ENCODE measurements at places on chromosomes 16 and 17. TPM values are rescaled to one million over a fixed set of nuclear protein-coding genes. Genes with fewer than 3 reads are reported as not detected.

DNA sequence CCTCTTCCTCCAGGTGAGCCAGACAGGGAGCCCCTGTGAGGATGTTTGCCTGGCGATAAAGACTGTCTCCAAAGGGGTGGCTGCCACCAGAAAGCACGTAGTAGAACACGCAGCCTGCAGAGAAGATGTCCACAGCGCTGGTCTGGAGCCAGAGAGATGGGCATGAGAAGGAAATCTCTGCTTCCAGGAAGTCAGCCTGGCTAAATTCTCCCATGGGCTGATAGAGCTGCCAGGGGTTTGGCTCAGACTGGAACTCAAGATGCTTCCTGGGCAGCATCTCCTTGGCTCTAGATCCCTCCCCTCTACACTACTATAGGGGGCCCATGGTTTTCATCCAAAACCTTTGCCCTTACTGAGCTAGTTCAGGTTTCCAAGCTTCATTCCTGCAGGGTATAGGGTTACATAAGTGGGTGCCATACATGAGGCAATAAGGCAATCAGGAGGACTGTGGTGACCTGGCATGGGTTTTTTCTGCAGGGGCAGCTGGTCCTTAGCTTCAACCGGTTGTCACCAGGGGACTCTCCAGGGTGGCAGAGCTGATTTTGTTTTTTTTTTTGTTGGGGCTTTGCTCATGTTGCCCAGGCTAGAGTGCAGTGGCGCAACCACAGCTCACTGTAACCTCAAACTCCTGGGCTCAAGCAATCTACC, 13.6 kb downstream of the PLK1 start:
- H3K36me3 ChIP-seq, result peaks cover 20% of the 10 kb centered on the region
- H3K4me1 ChIP-seq, result no peaks in the 10 kb centered on the region
- no peaks in the 10 kb centered on the region for H3K27me3 ChIP-seq
- DNase-seq, result no peak

GRCh38 chr16:68665501-68665900, 20.4 kb downstream of the CDH3 start:
- no peaks in the 10 kb centered on the region for H3K27me3 ChIP-seq
- H3K27ac ChIP-seq, result no peak overlapping the region
- H3K4me1 ChIP-seq, result no peaks in the 10 kb centered on the region
- H3K4me3 ChIP-seq, result no peak overlapping the region

Gene CLEC18C
- 0.03 TPM for polyA plus RNA-seq

Gene SYNGR3
- 0.09 TPM for polyA plus RNA-seq

GRCh38 chr16:74447578-74447977, 26.3 kb upstream of the CLEC18B start:
- no peak for DNase-seq
- H3K4me3 ChIP-seq, result no peak overlapping the region
- H3K27me3 ChIP-seq, result no peaks in the 10 kb centered on the region

DNA sequence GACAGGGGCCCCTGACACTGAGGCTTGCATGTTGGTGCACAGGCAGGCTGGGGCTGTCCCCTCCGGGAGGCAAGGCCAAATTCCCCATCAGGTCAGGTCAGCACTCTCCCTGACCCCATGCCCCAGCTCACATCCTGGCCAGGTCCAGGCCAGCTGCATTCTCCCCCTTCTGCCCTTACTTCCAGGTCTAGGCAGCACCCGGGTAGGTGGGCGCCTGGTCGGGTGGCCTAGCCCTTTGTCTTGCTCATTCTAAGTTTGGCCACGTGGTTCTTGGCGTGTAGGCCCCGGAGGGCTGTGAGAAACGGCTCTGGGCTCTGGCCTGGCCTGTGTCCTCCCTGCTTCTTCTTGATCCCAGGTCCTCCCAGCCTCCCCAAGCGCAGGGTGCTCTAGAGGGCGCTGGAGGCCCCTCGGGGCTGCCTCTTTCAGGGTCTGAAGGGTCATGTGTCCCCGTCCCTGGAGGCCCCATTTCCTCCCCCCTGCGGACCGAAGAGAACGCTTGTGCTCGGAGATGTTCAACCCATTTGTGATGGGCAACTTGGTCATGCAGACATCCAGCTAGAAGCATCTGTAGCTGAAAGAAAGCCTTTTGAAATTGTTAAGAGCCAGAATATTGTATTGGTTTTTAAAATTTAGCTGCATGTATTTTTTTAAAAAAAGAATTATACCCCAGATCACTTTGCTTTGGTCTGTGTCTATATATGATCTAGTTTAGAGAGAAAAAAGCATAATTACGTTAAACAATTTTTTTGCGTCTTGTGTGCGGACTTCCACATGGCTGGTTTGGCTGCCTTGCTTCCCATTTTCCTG, 6.7 kb downstream of the BAHCC1 start:
- no peak overlapping the region for H3K4me3 ChIP-seq
- peak overlapping the region; percentile 54 for H3K27ac ChIP-seq
- H3K4me1 ChIP-seq, result peaks cover 14% of the 10 kb centered on the region
- H3K27me3 ChIP-seq, result no peaks in the 10 kb centered on the region
- H3K36me3 ChIP-seq, result no peaks in the 10 kb centered on the region

DNA sequence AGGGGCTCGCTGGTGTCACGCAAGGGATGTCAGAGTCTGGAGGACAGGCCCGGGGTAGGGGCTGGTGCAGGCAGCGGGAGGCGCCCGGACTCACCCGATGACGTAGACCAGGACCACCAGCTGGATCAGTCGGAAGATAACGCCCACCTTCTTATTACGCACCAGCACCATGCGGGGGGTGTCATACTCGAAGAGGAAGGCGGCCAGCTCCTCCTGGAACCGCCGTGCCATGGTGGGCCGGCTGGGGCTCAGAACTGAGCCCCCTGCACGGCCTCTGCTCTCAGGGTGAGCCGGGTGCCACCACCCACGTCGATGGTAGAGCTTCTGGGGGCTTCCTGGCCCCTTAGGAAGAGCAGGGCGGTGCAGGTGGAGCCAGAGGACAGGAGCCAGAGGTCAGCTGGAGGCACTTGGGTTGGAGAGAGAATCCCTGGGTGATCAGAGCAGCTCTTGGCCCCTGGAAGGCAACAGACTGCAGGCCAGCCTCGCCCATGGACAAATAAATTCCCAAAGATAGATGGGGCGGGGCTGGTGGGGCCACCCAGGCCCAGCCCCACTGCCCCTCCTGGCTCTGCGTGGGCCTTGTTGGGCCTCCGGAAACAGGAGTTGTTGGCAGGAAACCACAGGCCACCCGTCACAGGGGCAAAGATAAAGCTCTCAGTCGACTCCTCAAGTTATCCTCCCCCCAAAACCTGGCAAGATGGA, at the start of gene P2RX1:
Gene P2RX1 (minus strand): TSS at position 471 of the 702 bp plus-strand sequence. CDS start 240 bp downstream, at position 231.
- H3K36me3 ChIP-seq, result no peaks in the 10 kb centered on the region
- peak within 1 kb of the TSS; percentile 62 for H3K27ac ChIP-seq
- no peak within 1 kb of the TSS for H3K4me3 ChIP-seq
- H3K27me3 ChIP-seq, result no peaks in the 10 kb centered on the region
- H3K4me1 ChIP-seq, result peaks cover 2% of the 10 kb centered on the region
- no peak for DNase-seq

DNA sequence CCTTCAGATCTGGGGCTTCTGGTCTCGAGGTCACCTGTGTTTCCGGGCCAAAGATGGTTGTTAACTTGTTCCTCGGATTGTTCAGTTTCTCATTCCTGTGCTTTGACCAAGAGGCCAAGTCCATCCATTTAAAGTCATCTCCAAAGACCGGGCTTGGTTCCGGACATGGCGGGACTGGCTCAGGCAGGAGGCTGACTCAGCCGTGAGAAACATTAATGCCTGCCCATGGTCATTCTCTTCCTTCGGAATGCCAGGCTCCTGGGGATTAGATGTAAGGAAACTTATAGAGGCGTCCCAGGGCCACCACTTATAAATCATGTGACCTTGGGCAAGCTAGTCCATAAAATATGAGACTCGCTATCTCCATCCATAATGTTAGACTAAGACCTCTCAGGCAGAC, 13.6 kb upstream of the NKD1 start:
- no peak overlapping the region for H3K4me3 ChIP-seq
- no peak overlapping the region for H3K27ac ChIP-seq
- DNase-seq, result no peak
- H3K36me3 ChIP-seq, result no peaks in the 10 kb centered on the region
- peaks cover 4% of the 10 kb centered on the region for H3K4me1 ChIP-seq

- no peak overlapping the region for H3K27ac ChIP-seq
- DNase-seq, result no peak
- H3K4me3 ChIP-seq, result no peak overlapping the region
- H3K4me1 ChIP-seq, result no peaks in the 10 kb centered on the region
Measured at GRCh38 chr16:58435779-58436178, 43.5 kb downstream of the GINS3 start.

Gene COL1A1
- 8.3 TPM for polyA plus RNA-seq

Gene LRRC37A3
- polyA plus RNA-seq, result 0.46 TPM

- DNase-seq, result no peak
- no peaks in the 10 kb centered on the region for H3K36me3 ChIP-seq
- H3K27me3 ChIP-seq, result no peaks in the 10 kb centered on the region
- H3K4me3 ChIP-seq, result no peak overlapping the region
Measured at GRCh38 chr16:27052007-27052406, 14.7 kb upstream of the C16orf82 start.

GRCh38 chr16:15484662-15485061, 50.3 kb downstream of the BMERB1 start:
- H3K4me3 ChIP-seq, result no peak overlapping the region
- no peak for DNase-seq
- H3K36me3 ChIP-seq, result no peaks in the 10 kb centered on the region
- peaks cover 19% of the 10 kb centered on the region for H3K4me1 ChIP-seq
- H3K27me3 ChIP-seq, result no peaks in the 10 kb centered on the region
- no peak overlapping the region for H3K27ac ChIP-seq

DNA sequence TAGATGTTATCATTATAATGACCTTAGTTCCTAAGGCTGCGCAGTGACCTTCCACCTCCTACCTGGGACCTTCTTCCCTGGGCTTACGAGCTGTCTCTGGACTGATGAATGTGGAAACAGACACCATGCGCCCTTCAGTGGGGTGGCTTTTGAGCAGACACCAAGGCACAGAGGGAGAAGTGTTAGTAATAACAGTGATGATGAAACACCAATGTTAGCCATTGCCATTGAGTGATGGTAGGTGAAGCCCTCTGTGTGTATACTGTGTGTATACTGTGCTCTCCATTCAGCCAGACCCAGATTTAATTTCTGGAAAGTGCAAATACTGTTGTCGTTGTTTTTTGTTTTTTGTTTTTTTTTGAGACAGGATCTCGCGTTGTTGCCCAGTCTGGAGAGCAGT, 44.5 kb downstream of the CLEC16A start:
- no peak overlapping the region for H3K4me3 ChIP-seq
- H3K36me3 ChIP-seq, result peaks cover 9% of the 10 kb centered on the region
- no peak for DNase-seq
- no peaks in the 10 kb centered on the region for H3K4me1 ChIP-seq

DNA sequence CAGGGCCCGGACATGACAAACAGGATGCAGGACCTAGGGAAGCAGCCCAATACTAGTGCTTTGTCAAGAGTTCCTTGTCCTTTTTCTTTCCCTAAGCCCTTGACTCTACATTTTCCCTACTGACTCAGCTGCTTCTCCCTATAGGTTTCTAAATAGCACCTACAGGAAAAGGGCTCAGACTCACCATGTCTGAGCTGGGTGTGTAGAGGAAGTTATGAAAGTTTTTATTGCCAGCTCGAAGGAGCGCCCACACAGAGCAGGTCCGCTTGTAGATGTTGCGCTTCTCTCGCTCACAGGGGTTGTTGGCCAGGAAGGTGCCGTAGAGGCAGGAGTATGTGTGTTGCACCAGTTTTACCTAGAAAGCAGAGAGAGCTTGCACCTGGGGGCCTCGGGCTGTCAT, 10.6 kb downstream of the MTMR4 start:
- H3K4me3 ChIP-seq, result no peak overlapping the region
- peaks cover 4% of the 10 kb centered on the region for H3K4me1 ChIP-seq
- H3K27me3 ChIP-seq, result no peaks in the 10 kb centered on the region
- H3K27ac ChIP-seq, result no peak overlapping the region
- DNase-seq, result no peak

Gene KRT33A
- polyA plus RNA-seq, result not detected

Gene GH2
- not detected for polyA plus RNA-seq

GRCh38 chr16:67192781-67193361, 916 bp downstream of the E2F4 start:
- H3K4me1 ChIP-seq, result peaks cover 24% of the 10 kb centered on the region
- no peak overlapping the region for H3K27ac ChIP-seq
- no peaks in the 10 kb centered on the region for H3K27me3 ChIP-seq
- peak; percentile 47 for DNase-seq

Gene SRL
- polyA plus RNA-seq, result 0.22 TPM

Gene LYRM9
- polyA plus RNA-seq, result 3.8 TPM
